Glomerular endothelial cell (primary cell): ENCODE measurements at places on chromosomes 13 and 19. TPM values are rescaled to one million over a fixed set of nuclear protein-coding genes. Genes with fewer than 3 reads are reported as not detected.

DNA sequence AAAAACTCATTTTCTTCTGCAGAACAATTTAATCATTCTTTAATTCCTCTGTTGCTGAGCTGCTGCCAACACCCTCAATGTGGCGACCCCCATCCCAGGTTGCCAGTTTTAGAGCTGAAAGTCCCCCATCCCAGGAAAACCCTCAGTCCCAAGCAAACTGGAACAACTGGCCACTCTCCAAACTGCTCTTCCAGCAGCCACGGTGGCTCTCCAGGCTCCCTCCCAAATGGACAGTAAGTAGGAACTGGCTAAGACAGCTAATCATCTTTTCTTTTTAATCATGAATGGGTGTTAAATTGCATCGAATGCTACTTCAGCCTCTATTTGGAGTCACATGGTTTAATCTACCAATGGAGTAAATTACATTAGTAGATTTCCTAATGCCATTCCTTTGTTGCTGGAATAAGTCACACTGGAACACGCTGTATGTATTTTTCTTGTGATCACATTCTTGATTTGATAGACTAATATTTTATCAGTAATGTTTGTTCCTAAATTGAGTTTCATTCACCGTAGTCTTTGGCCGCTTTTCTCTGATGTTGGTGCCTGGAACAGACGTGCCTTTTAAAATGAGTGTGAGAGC lies 33.7 kb upstream of the VSTM2B start:
- DNase-seq = no peak

DNA sequence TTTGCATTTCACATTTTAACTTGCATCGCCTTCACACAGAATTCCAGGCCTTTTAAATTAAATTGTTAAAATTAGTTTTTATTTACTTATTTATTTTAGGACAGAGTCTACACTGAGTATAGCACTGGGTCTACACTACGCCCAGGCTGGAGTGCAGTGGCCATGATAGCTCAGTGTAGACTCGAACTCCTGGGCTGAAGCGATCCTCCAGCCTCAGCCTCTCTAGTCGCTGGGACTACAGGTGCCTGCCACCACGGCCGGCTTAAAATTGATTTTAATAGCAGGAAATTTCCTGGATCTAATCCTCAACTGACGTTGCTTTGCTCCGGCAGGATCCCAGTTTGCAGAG lies 301 bp upstream of the ZNF610 start:
- DNase-seq = no peak

The DCLK1 gene
- total RNA-seq = 2.2 and 3.8 TPM in 2 replicates

- DNase-seq = no peak
Observed at GRCh38 chr13:48641404-48641803, 12.3 kb upstream of the CYSLTR2 start.

The DIRAS1 gene
- total RNA-seq = 0.47 and 3.1 TPM in 2 replicates

- no peak for DNase-seq
Observed at GRCh38 chr13:85405316-85405897, 393.8 kb downstream of the SLITRK6 start.

The NDUFS7 gene
- 159 and 165 TPM in 2 replicates for total RNA-seq

The PABPC3 gene
- total RNA-seq = 0.05 and 0.06 TPM in 2 replicates

GRCh38 chr13:24905242-24905641 lies 141.3 kb downstream of the RNF17 start:
- DNase-seq = no peak

- DNase-seq = no peak
Observed at GRCh38 chr13:49220036-49220855, at the start of gene MLNR. TSS of gene MLNR (plus strand) at chr13:49220338. CDS start at chr13:49220338, 0 bp downstream.

DNA sequence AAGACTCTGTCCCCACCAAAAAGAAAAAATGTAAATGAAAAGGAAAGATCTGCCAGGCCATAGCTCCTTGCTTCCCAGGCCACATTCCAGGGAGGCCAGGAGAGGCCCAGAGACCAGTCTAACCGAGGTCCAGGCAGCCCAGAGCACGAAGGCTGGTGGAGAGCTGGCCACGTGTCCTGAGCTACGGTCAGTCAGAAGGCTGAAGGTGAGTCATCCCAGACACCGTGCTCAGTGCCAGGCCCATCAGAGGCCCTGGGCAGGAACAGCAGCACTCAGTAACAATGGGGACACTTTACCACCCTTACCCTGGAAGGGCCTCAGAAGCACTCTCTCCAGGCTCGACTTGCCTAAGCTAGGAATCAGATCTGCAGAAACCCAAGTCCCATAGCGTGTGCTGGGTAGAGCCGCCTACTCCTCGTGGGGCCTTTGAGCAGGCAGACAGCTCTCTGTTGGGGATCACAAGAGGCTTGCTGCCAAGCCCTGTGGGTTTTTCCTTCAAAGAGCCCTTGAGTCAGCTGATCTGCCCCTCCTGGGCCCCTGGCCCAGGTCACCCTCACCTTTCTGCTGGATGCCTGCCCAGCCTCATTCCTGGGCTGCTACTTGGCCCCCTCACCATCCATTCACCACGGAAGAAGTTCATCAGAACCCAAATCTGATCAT lies 11.6 kb upstream of the DNMT1 start:
- DNase-seq = no peak

The ZNF844 gene
- 2.2 and 2.3 TPM in 2 replicates for total RNA-seq
